ENCODE measurements at places on chromosomes 5 and 9. TPM values are rescaled to one million over a fixed set of nuclear protein-coding genes. Genes with fewer than 3 reads are reported as not detected.

DNA sequence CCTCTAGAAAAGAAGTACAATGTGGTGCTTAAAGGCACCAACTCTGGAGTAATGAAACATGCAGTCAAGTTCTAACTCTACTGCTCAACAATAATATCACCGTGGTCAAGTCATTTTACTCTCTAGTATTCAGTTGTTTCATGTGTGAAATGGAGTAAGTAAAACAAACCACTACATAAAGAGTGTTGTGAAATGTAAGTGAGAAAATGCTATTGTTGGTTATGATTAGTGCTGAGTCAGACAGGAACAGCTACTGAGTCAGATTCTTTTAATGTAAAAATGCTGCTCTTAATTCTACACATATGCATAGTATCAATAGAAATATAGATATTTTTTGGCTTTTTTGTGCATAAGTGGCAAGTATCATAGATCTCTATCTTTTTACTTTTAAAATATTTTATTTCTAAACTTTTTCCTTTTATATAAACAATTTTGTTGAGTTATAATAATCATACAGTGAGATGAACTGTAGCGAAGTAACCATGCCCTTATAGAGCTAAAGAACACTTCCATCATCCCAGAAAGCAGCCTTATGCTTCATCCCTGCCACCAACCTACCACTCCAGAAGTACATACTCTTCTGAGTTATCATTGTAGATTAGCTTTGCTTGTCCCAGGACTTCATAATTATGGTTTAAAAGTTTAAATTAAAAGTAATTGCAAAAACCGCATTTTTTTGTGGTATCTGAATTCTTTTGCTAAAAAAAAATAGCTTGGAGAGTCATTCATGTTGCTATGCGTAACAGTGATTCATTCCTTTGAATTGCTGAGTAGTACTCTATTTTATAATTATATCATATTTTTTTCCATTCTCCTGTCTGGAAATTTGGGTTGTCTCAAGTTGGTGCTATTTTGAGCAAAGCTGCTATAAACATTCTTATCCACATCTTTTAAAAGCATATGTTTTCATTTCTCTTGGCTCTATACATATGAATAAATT lies 548.2 kb upstream of the CLINT1 start:
- DNase-seq: no peak
- no peak overlapping the region for H3K4me3 ChIP-seq
- H3K27ac ChIP-seq: no peak overlapping the region
- no peaks in the 10 kb centered on the region for H3K36me3 ChIP-seq
- no peaks in the 10 kb centered on the region for H3K4me1 ChIP-seq

GRCh38 chr5:144035046-144035740 lies 135.3 kb downstream of the YIPF5 start:
- H3K4me3 ChIP-seq: no peak overlapping the region
- H3K27ac ChIP-seq: no peak overlapping the region
- peaks cover 9% of the 10 kb centered on the region for H3K4me1 ChIP-seq
- no peak for DNase-seq
- H3K27me3 ChIP-seq: no peaks in the 10 kb centered on the region

DNA sequence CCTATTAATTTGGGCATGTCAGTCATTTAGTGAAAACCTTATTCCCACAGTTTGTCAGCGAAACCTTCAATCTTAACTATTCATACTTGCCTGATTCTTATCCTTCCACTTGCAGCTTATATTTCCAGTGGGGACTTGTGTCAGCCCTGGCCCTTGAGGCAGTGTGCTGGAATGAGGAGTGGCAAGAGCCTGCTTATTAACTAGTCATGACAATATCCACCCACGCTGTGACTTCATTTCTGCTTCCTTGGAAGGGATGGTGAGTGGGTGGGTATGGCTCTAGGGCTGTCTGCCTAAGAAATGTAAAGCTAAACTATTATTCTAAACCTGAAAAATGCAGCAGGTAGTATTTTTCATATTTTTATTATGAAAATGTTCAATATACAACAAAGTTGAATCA lies 34.0 kb upstream of the LURAP1L start:
- no peak for DNase-seq
- H3K27me3 ChIP-seq: no peaks in the 10 kb centered on the region
- H3K4me1 ChIP-seq: no peaks in the 10 kb centered on the region
- H3K4me3 ChIP-seq: no peak overlapping the region
- no peaks in the 10 kb centered on the region for H3K36me3 ChIP-seq
- H3K27ac ChIP-seq: no peak overlapping the region

The GLRX gene
- total RNA-seq: 63.3 TPM

DNA sequence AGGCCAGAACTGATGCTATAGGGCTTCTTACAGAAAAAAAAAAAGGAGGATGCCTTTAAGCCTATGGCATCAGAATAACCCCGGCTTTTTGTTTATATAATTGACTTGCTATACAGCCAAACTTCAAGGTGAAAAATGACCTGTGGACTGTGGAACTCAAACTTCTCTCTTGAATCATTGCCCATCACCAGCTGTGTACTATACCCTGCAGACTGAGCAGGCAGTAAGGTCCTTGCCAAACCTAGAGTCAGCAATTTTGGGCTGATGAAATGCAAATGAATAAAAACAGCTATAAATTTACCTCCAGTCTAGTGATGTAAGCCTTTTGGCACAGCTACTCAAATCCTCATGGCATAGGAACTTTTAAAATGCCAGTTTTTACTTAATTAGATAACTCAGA lies 44.5 kb upstream of the PPP3R2 start:
- no peaks in the 10 kb centered on the region for H3K27me3 ChIP-seq
- DNase-seq: no peak
- no peak overlapping the region for H3K27ac ChIP-seq
- no peaks in the 10 kb centered on the region for H3K4me1 ChIP-seq

- no peak for DNase-seq
- no peaks in the 10 kb centered on the region for H3K36me3 ChIP-seq
These were observed 581.0 kb upstream of the RORB start for GRCh38 chr9:73916016-73916673.

The FAM151B gene
- 0.98 TPM for total RNA-seq

Measured in vagina (tissue), 2 donors.